ENCODE measurements at places on chromosomes 7 and 10.

- no peak for DNase-seq
These were observed 109.1 kb upstream of the CTTNBP2 start for GRCh38 chr7:117982071-117983055.

DNA sequence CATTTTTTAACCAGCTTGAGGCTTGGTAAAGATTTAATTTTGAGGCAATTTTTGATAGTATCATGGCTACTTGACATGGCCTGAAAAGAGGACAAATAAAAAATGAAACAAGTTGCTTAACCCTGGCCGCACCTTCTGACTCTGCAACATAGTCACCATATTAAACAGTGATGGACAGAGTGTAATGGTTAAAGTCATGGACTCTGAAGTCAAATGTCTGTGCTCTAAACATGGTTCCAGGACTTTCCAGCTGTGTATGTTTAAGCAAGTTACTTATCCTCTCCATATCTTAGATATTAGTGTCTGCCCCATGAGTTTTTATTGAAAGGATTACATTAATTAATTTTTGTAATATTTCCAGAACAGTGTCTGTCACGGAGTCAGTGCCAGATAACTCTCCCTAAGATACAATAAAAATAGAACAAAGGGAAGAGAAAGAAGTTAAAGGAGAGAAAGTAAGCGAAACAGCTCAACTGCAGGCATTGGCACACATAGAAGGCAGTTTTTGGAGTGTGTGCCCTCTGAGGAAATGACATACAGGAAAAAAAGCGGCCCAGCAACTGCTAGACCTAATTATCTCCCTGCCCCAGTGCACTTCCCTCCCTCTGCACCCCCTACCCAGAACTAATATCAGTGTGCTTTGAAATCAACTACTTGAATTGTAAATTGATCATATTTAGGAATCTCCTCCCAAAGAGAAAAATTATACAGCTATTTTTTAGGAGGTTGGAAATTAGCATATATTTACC, 65.3 kb downstream of the MACC1 start:
- no peak for DNase-seq

GRCh38 chr7:22350466-22351328, 6.3 kb downstream of the RAPGEF5 start:
- DNase-seq: no peak

DNA sequence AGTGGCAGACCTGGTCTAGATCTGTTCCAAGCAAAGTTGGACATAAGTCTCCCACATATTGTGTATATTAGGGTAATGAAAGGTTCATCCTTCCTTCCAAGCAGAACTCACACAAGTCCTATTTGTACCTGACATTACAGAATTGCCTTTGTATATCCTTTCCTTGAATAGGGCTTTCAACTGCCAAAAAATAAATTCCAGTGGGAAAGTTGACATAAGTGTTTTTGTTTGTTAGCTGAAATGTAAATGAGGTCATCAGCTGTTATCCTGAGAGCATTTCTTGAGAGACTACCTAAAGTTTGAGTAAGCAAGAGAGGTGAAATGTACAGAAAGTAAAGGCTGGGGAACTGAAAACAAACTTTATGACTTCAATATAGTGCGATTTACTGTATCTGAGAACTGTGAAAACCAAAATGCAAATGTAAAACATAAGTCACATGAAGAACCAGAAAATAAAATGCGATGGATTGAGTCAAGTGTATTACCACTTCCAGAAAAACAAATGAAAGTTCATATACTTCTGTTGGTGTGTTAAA, 527.3 kb upstream of the SEMA3D start:
- DNase-seq: no peak

GRCh38 chr7:30144657-30145306, 10.0 kb downstream of the MTURN start:
- no peak for DNase-seq

DNA sequence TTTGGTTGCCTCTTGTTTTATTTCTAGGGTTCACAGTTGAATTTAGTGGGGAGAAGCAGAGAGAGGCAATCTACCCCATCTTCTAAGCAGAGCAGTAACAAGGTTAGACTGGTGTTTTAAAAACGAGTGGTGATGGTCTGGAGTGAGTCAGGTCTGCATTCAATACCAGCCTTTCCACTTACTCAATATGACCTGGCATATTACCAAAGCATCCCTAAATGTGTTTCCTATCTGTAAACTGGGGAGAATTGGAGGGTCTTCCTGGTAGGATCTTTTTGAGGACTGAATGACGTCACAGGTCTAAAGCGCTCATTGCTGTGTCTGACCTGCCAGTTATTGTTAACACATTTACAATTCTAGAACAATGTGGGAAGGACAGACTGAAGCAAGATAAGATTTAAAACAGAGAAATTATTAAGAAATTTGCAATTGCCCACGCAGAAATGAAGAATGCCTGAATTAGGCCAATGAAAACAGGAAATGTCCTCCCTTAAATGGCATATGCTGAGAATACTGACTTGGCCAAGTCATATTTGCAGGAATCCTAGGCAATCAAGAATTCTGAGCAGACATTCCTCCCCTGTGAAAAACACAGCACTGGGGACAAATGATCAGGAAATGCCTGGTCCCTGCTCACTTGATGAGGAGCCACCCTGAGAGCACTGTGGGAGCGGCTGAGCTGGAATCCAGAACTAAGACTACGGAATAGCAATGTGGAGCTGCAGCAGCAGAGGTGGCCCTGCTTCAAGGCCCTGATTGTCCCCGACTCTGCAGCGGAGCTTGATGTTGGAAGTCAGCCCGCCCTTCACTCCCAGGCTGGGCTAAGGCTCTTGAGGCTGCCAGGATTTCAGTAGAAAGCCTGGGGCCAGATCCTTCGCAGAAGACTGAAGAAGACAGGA, 184.5 kb upstream of the CXCL12 start:
- no peak for DNase-seq

- DNase-seq: no peak
These were observed 24.7 kb downstream of the AUTS2 start for GRCh38 chr7:69622960-69623359.

DNA sequence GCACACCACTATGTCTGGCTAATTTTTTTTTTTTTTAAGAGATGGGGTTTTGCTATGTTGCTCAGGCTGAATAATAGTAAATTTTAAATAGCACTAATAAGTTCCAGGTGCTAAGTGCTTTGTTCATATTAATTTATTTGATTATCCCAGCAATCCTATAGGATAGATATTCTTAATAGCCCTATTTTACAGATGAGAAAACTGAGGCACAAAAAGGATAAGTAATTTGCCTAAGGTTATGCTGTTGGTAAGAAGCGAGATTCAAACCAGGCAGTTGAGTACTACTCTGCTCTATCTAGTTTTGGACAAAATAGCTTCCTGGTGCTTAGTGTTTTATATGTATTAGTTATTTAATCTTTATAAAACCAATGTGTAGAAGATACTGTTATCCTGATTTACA, 72.5 kb upstream of the STRIP2 start:
- no peak for DNase-seq

GRCh38 chr7:127359011-127359410, 33.5 kb downstream of the ZNF800 start:
- DNase-seq: no peak

DNA sequence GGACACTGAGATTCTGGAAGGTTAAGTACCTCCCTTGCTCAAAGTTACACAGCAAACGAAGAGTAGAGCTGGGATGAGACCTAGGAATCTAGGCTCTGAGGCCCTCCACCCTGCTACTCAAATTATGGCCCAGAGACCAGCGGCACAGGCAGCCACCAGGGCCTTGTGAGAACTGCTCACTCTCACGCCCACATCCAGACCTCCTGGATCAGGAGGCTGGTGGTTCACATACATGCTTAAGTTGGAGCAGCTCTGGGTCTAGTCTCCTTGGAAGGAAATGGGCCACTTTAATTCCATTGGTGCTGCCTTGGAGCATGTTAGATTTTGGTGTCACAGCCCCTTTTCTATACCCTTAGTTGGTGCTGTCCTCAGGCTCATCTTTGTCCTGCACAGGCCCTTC, 41.9 kb downstream of the ADRA2A start:
- no peak for DNase-seq

GRCh38 chr7:50923476-50923875, 140.8 kb upstream of the GRB10 start:
- DNase-seq: no peak

DNA sequence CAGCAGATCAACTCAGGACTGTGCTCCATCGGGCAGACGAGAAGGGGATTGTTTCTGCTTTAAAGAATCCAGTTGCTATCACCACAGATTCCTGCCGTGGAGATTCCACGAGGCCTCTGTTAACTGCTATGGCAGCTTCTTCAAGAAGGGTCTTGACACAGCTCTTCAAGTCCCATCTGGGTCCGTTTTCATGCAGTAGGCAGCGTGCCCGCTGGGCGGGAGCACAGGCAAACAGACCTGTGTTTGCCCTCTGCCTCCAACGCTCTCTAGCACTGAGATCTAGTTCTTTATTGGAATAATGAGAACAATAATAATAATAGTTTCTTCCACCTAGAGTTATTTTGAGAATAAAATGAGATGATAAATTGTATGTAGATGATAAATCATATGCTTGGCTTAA, 127.2 kb upstream of the SP8 start:
- no peak for DNase-seq

GRCh38 chr10:26857991-26858706, 2.6 kb downstream of the ABI1 start:
- no peak for DNase-seq

DNA sequence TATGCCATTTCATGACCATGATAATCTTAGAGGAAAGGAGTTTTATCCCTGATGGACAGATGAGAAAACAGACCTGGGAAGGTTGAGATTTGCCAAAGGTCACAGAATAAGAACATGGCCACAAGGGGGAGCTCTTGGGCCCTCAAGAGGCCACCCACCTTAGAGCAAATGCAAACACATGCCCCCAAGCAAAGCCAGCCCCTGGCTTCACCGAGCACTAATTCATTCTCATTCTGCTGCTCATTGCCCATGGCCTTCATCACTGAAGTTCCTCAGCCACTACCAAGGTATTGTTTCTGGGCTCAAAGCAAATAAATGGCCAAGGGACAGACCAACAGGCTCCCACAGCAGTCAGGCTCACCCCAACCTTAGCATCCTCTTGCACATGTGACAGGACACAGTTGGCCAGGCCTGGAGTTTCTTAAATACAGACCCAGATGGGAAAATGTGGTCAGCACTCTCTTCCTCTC, 44.2 kb downstream of the PDLIM1 start:
- no peak for DNase-seq

Measured in cortex of kidney (tissue), 1 donor.